ENCODE measurements at places on chromosomes 4 and X.

DNA sequence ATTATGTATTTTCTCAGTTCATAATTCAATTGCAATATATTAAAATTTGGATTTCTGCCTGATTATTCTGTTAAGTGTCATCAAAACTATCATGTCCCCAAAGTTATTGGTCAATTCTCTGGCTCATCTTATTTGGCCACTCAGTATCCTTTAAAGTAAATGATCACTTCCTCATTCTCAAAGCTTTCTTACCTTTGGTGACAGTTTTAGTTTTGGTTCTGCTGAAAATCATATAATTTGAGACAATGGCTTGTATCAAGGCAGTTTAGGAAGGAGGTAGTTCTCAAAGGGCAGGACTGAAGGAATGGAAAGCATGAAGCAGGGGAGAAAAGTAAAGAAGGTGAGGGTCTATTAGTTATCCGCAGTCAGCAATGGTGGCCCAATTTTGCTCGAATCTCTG is 1832.1 kb downstream of the ARAP2 start:
- no peak for DNase-seq

GRCh38 chrX:9890681-9891091 is 76.5 kb upstream of the CLDN34 start:
- no peak for DNase-seq

DNA sequence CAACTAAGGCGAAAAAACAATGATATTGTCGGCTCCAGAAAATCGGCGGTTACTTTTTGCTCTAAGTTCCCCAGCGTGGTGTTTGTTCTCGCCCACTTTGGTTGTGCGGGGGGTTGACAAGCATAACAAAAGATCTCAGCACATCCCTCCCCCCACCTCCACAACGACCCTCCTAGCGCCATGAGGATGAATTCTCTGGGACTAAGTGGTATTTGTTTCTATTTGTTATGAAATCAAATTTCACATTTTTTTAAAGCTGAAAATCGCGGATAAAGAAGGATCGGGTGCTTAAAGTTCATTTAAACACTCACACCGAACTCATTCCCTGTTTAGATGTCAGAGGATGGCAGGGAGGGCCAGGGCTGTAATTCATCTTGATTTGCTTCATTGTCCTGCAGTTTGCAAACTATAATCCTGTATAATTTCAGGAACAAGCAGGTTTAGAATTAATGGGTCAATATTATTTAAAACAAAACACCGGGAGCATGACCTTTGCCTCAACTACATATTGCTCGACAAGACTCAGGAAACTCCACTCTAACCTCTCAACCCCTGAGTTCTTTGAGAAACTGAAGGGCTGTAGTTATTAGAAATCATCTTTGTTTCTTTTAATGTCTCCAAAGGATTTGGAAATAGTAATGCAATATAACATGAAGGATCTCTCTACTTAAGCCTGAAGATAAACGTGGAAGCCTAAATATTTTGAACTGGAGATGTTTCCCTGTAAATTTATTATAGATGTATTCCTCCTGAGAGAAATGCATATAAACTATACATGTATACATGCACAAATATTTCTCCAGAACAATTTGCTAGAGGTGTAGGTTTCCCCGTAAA is 6.4 kb downstream of the PITX2 start:
- DNase-seq: no peak

GRCh38 chr4:78361621-78362120 is 189.9 kb upstream of the ANXA3 start:
- DNase-seq: no peak

- peak; percentile 19 for DNase-seq
Observed at GRCh38 chr4:184745831-184746795, 12.2 kb upstream of the CENPU start.

DNA sequence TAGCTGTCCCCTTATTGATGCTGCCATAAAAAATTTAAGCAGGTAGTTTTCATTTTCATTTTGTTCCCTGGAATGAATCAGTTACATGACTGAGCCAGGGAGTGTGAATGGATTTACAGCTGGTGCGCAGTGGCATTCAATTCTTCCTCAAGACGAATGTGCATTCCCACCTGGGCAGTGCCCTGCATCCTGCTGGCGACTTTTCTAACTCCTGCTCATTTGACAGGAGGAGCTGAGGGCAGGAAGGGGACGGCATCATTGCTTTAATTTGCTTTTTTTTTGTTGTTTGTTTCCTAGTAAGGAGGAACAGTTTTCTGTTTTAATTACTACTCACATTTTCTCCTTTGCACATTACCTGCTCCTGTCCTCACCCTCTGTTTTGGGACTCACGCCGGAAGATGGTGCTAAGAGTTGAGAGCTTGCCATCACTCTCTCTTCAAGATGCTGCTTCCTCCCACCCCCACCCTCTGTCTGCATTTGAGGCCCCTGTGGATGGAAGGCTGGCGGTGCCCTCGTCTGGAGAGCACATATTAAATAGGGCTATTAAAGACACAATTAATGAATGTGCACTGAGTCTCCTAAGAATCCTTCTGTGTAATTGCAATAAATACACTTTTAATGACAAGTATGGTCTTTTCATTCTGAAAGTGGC is 35.8 kb downstream of the PSAPL1 start:
- no peak for DNase-seq

DNA sequence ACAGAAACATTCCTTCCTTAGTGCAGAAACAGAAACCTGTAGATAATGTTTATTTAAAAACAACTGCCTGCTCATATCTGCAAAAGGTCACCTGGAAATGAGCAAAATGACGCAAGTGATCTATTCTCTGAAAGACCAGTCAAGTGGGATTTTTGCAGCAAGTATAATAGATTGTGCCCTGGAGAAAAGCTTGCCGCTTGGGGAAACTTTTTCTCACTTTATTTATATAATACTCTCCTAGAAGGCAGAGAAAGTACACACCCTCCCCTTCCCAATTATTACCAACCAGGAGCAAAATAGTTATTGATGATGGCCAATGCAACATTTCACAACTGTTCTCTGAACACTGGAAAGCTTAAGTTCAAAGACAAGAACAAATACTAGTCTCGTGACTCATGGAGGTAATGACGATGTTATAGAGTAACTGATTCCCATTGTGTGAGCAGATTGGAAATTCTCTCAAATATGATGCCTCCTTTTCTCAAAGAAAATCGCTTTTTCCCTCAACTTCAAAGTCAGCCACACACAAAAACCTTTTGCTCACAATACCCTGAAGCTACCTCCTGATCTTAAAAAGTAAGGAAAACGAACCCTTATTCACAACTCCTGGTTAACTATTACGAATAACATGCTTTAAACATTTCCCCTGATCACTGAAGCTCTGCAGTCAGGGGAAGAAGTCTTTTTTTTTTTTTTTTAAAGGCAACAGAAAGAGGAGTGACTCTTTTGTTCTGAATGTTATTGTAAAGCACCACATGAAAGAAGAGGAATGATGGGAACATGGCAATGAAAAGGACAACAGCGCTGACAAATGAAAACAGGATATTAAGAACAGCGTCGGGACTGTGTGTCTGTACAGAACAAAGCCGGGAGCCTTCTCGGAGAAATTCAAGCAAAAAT is 41.0 kb downstream of the MID1 start:
- DNase-seq: no peak

DNA sequence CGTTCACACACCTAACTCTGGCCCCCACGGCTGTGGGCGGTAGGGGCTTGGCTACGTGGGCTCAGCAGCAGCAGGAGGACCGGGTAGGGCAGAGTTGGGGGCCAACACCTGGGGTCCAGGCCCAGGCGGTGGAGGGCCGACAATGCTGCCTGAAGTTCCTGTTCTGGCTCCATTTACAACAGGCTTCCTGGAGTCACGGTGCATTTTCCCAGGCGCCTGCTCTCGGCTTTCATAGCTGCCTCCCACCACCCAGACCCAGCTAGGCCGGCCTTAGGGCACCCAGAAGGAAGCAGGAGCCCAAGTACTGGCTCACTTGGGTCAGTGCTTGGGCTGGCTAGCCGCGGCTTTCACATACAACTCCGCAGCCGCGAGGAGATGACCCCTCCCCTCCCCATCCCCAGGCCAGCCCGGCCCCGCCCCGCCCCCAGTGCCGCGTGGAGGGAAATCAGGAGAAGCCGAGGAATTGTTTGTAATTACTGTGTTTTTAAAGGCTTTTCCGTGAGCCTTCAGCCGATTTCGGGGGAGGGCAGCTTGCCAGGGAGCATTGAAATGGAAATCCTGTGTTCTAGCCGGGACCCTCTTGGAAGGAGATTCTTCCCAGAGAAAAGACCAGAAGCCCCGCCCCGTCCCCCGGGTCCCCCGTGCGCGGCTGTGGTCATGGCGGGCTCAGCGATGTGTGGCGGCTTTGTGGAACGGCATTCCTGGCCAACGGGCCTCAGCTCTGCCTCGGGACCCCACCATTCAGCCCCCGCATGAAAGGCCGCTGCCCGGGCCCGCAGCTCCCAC is 28.5 kb downstream of the PJA1 start:
- no peak for DNase-seq

DNA sequence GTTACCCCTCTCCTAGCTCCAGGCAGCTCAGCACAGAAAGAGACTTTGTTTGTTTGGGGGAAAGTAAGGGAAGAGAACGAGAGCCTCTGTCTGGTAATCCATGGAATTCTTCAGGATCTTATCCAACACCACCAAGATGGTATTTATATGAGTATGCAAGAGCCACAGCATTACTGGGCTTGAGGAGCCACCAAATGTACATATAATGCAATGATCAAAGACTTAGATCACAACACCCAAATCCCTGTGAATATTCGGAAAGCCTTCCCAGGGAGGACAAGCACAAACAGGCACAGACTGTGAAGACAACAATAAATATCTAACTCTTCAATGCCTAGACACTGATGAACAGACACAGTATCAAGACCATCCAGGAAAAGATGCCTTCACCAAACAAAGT is 116.6 kb downstream of the UPRT start:
- DNase-seq: no peak

DNA sequence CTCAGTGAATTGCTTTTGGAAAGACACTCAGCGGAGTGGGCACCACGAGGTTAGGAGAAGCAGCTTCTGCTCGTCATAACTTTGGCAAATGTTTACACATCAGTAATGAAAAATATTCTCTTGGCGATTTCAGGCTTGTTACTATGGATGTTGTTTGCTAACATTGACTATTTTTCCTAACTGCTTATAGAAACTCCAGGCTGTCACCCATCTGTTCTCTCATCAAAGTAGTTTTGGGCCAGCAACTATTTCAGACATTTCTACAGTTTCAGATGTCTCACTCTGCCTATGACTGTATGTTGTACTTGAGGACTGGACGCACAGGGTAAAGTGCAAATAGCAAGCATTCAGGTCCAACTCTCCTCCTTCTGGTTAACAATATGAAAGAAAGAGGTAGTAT is 346.7 kb downstream of the TRIML1 start:
- no peak for DNase-seq

DNA sequence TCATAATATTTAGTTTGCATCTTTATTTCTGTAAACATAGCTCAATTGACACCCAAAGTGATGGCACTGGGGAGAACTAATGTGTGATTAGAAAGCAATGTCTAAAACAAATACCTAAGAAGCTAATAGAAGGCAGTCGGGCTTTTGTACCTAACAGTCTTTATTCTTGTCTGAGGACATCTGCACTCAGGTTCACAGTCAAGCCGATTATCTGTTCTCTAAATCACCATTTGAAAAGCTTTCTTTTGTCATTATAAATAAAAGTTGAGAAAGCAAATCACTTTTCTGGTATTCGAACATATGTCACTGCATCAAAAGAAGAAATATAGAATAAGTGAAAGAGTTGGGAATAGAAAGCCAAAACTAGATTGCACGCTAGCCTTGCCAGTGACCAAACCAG is 2037.9 kb upstream of the TENM3 start:
- DNase-seq: no peak

DNA sequence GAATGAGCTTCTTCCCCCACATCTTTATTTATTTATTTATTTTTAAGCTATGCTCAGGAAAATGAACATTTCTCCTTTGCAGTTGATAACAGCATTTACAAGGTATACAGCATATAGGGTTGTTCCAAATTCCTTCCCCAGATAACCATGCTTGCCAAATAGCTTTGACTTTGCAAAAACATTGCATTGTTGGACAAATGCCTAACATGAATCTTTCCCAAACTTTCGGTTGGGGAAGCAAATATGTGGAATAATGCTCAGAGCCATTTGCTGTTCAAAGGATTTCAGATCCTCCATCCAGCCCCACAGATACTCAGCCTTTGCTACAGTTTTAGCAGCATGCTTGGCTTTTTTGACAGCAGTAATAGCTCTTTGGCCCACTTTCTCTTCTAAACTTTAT is 127.2 kb upstream of the AGA start:
- DNase-seq: no peak

GRCh38 chrX:36861601-36862000 is 146.6 kb upstream of the FAM47C start:
- DNase-seq: no peak

- no peak for DNase-seq
Observed at GRCh38 chr4:92968556-92968955, 664.8 kb downstream of the GRID2 start.

DNA sequence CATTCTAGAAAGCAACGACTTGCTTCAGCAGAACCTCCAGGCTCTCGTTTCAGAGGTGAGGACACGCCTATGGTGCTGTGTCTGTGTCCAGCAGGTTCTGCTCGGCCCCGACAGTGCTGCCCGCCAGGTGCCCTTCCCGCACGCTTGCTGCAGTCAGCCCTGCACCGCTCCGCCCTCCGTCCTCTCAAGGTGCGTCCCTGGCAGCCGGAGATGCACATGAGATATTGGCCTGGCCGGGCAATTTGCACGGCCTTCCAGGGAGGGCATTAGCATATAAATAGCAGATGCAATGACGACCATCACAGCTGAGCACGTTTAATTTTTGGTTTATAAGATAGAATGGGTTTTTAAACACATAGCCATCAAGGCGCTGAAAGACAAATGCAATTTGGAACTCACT is 14.4 kb downstream of the UVSSA start:
- no peak for DNase-seq

- DNase-seq: no peak
Observed at GRCh38 chrX:145654486-145654885, 163.1 kb upstream of the SLITRK2 start.

- DNase-seq: no peak
Observed at GRCh38 chr4:152156442-152156841, 379.4 kb downstream of the FBXW7 start.

DNA sequence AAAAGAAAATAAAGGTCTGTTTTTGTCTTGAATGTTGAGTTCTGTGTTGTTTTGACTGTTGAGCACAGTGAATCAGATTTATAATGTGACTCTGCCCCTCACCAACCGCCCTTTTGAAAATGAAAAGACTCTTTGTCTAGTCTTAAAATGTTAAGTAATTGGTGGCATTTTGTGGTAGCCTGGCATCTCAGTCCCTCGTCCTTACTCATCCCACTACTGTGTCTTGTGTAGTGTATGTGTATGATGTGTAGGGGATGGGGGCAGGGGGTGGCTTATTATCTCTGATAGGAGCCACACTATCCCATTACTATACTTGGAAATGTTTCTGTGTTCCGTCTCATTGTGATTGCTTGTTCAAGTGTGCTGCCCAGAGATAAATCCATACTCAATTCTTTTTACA is 12.2 kb downstream of the KLHL34 start:
- no peak for DNase-seq

DNA sequence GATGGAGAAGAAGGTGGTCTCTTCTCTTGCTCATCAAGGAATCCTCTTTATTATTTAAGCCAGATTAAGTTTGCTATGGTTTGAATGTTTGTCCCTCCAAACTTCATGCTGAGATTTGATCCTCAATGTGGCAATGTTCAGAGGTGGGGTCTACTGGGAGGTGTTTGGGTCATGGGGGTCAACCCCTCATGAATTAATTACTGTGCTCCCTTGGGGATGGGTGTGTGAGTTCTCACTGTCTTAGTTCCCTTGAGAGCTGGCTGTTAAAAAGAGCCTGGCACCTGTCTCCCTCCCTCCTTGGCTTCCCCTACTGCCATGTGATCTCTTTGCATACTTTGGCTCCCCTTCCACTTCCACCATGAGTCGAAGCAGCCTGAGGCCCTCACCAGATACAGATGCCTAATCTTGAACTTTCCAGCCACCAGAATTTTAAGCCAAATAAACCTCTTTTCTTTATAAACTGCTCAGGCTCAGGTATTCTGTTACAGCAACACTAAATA is 36.0 kb upstream of the CD38 start:
- DNase-seq: no peak
